ENCODE measurements at places on chromosomes 6 and 20. TPM values are rescaled to one million over a fixed set of nuclear protein-coding genes. Genes with fewer than 3 reads are reported as not detected.

Gene HLA-DOA
- polyA plus RNA-seq, result 219 TPM

Gene CD164
- polyA plus RNA-seq, result 242 TPM

Gene COL9A1
- polyA plus RNA-seq, result not detected

Gene HLA-F
- polyA plus RNA-seq, result 229 TPM

DNA sequence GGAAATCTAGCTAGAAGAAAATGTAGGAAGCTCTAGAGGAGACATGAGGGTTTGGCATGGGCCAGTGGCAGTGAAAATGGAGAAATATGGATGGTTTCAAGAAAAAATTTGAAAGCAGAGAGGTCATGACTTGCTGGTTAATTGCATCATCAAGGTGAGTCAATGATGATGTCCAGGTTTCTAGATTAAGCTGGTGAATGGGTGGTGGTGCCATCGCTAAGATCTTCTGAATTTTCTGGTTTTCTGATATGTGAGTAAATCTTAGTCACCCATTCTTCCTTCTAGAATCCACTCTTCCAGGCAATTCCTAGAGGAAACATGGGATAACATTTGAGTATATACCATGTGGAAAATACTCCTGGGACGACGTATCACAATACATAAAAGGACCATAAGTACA is 25.0 kb downstream of the SH3BGRL2 start:
- no peak overlapping the region for H3K4me3 ChIP-seq
- no peaks in the 10 kb centered on the region for H3K27me3 ChIP-seq
- no peaks in the 10 kb centered on the region for H3K36me3 ChIP-seq
- DNase-seq, result no peak
- H3K27ac ChIP-seq, result no peak overlapping the region

DNA sequence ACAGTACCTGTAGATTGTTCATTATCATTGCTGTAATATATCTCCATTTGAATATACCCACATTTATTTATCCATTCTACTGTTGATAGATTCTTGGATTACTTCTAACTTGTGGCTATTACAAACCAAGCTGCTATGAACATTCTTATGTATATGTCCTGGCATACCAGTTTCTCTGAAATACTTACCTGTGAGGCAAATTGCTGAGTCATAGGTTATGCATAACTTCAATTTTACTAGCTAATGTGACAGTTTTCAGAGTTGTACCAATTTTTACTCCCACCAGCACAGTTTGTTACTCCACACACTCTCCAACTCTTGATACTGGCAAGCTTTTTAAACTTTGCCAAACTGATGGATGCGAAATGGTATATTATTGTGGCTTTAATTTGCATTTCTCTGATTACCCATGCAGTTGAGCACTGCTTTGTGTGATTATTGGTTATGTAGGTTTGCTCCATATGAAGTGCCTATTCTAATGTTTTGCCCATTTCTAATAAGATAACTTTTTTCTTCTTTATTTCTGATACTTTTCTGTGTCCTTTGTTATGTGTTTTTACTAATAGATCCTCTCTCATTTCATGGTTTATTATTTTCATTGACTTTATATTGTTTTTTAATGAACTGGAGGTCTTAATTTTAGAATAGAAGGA is 62.8 kb upstream of the SDHAF4 start:
- no peaks in the 10 kb centered on the region for H3K4me1 ChIP-seq
- H3K27me3 ChIP-seq, result no peaks in the 10 kb centered on the region
- no peak for DNase-seq
- H3K27ac ChIP-seq, result no peak overlapping the region

- no peaks in the 10 kb centered on the region for H3K4me1 ChIP-seq
- DNase-seq, result no peak
- no peaks in the 10 kb centered on the region for H3K36me3 ChIP-seq
- no peak overlapping the region for H3K4me3 ChIP-seq
These were observed 52.4 kb upstream of the NXT1 start for GRCh38 chr20:23298155-23298554.

DNA sequence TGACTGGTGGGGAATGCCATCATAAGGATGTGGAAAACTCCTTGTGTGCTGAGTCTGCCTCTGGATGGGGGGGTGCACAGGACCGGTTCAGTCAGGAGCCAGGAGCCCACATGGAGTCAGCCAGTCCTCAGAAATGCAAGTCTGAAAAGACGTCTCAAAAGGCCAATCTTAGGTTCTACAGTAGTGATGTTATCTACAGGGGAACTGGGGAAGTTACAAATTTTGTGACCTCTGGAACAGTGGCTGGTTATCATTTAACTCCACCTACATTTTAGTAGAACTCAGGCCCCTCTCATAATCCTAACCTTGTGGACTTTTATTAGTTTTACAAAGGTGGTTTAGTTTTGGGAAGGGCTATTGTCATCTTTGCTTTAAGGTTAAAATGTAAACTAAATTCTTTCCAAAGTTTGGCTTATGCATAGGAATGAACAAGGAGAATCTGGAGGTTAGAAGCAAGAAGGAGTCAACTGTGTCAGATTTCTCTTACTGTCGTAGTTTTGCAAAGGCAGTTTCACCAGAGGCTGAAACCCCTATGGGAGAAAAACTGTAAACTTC is 13.7 kb upstream of the TBC1D22B start:
- H3K4me1 ChIP-seq, result peaks cover 10% of the 10 kb centered on the region
- DNase-seq, result no peak
- H3K36me3 ChIP-seq, result no peaks in the 10 kb centered on the region

GRCh38 chr6:107128577-107128976 is 13.3 kb upstream of the BEND3 start:
- peaks cover 6% of the 10 kb centered on the region for H3K4me1 ChIP-seq
- H3K27ac ChIP-seq, result no peak overlapping the region
- no peaks in the 10 kb centered on the region for H3K27me3 ChIP-seq
- H3K36me3 ChIP-seq, result no peaks in the 10 kb centered on the region
- DNase-seq, result no peak

GRCh38 chr6:53044071-53044470 is 21.1 kb upstream of the FBXO9 start:
- no peak for DNase-seq
- H3K36me3 ChIP-seq, result peaks cover 22% of the 10 kb centered on the region
- H3K27me3 ChIP-seq, result no peaks in the 10 kb centered on the region
- no peak overlapping the region for H3K4me3 ChIP-seq
- no peak overlapping the region for H3K27ac ChIP-seq
- H3K4me1 ChIP-seq, result peaks cover 17% of the 10 kb centered on the region

- H3K27ac ChIP-seq, result no peak overlapping the region
- no peak overlapping the region for H3K4me3 ChIP-seq
- no peaks in the 10 kb centered on the region for H3K4me1 ChIP-seq
- peaks cover 8% of the 10 kb centered on the region for H3K27me3 ChIP-seq
- no peaks in the 10 kb centered on the region for H3K36me3 ChIP-seq
These were observed 36.6 kb upstream of the SLC22A16 start for GRCh38 chr6:110512991-110513390.

DNA sequence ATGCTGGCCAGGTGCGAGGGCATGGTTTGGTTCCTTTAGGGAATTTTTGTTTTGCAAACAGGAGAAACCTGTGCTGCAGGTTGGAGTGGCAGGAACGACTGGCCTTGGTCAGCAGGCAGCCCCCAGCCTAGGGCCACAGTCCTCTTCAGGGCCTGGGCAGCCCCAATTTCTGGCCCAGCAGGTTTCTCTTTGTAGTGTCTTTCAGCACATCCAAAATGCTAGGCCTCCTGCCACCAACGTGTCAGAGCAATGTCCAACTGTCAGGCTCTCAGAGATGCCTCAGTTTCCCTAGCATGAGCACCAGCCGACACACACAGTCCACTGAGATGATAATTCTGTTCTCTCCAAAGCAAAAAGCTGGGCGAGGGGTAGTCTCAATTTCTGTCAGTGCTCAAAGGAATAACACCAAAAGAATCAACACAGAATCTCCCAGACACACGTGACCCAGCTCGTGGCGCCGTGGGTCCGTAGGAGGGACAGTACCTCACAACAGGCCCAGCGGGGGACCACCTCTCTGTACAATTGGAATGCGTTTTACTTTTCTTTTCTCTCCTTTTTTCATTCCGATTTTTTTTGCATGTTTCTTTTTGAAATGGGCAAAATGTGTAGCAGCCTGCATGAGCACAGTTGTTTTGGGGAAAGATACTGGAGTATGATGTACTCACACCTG is 125.9 kb downstream of the TAF4 start:
- H3K4me3 ChIP-seq, result no peak overlapping the region
- no peaks in the 10 kb centered on the region for H3K36me3 ChIP-seq
- DNase-seq, result no peak
- no peak overlapping the region for H3K27ac ChIP-seq
- peaks cover 4% of the 10 kb centered on the region for H3K4me1 ChIP-seq
- H3K27me3 ChIP-seq, result no peaks in the 10 kb centered on the region

DNA sequence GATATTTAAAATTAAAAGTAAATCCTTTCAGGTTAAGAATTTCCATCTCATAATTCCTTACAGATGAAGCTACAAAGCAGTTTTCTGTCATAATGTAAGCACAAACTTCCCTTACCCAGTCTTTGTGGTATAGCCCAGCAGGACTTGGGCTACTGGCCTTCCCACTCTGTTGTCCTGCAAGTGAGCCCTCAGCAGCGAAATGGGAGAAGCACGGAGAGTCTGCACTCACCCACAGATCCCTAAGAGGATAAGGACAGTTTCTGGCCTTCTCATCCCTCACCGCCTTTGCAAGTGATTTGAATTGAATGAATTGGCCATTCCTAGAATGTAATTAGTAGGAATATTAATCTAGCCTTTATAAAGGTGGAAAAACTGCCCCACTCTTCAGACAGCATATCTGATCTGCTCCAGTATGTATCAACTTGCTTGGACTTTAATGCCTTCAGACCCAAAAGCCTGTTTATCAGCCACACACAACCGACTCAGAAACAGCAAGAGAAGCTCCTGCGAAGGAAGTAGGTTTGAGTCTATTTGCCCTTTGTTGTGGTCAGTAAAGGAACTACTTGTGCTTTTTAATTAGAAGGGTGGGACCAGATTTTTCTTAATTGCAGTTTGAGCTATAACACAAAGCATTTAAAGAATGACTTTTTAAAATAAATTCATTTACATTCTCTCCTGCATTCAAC is 29.9 kb upstream of the PRDM1 start:
- no peak overlapping the region for H3K4me3 ChIP-seq
- no peaks in the 10 kb centered on the region for H3K36me3 ChIP-seq
- peaks cover 7% of the 10 kb centered on the region for H3K27me3 ChIP-seq
- H3K4me1 ChIP-seq, result no peaks in the 10 kb centered on the region

All from naive B cell (primary cell).